Breast epithelium (tissue), 4 donors: ENCODE measurements at places on chromosomes 16 and 17. TPM values are rescaled to one million over a fixed set of nuclear protein-coding genes. Genes with fewer than 3 reads are reported as not detected.

The CDH1 gene
- total RNA-seq = 0.16 TPM

The IGF2BP1 gene
- not detected for total RNA-seq

- H3K27ac ChIP-seq = no peak overlapping the region
- DNase-seq = no peak
- H3K27me3 ChIP-seq = no peaks in the 10 kb centered on the region
- H3K4me1 ChIP-seq = no peaks in the 10 kb centered on the region
- no peak overlapping the region for H3K4me3 ChIP-seq
These were observed 10.7 kb downstream of the MSRB1 start for GRCh38 chr16:1932050-1933028.

- DNase-seq = no peak
- H3K27me3 ChIP-seq = no peaks in the 10 kb centered on the region
- peak overlapping the region; percentile 34 for H3K27ac ChIP-seq
- no peaks in the 10 kb centered on the region for H3K4me1 ChIP-seq
- H3K4me3 ChIP-seq = no peak overlapping the region
These were observed 18.8 kb downstream of the STX4 start for GRCh38 chr16:31052114-31052513.

GRCh38 chr16:53078765-53079485, 24.1 kb downstream of the CHD9 start:
- no peak overlapping the region for H3K4me3 ChIP-seq
- DNase-seq = no peak
- no peaks in the 10 kb centered on the region for H3K36me3 ChIP-seq
- peak overlapping the region; percentile 81 for H3K27ac ChIP-seq

GRCh38 chr16:46573008-46573833, 48.0 kb downstream of the SHCBP1 start:
- no peaks in the 10 kb centered on the region for H3K36me3 ChIP-seq
- no peak overlapping the region for H3K4me3 ChIP-seq
- H3K4me1 ChIP-seq = no peaks in the 10 kb centered on the region
- H3K27ac ChIP-seq = no peak overlapping the region
- H3K27me3 ChIP-seq = no peaks in the 10 kb centered on the region
